ENCODE measurements at places on chromosomes 2 and 18. TPM values are rescaled to one million over a fixed set of nuclear protein-coding genes. Genes with fewer than 3 reads are reported as not detected.

DNA sequence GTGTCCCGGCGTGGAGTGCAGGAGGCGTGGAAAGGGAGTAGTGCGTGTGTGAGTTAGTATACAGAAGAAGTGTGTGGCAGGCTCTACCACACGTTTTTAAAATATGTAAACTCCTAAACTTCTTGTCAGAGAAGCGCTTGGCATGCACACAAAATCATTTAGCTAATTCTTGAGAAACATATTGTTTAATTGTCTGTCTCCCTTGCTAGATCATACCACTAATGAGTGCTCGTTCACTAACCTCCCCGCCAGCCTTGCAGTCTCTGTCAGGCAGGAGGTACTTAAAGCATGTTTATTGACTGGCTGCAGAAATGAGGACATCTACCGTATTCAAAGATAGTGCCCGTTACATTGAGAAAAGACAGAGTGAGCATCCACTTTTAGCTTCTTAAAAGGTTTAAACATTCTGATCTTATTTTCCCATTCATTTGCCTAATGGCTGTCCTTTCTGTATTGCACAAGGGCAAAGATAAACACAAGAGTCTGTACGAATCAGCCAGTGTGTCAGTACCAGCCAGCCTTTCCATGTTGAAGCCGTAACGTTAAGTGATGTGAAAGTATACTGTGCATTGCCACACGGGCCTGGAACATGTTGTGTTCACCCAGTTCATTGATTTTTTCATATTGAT is 41.4 kb downstream of the TRAPPC12 start:
- H3K4me1 ChIP-seq: no peaks in the 10 kb centered on the region
- peaks cover 29% of the 10 kb centered on the region for H3K36me3 ChIP-seq
- no peak overlapping the region for H3K27ac ChIP-seq
- H3K4me3 ChIP-seq: no peak overlapping the region

DNA sequence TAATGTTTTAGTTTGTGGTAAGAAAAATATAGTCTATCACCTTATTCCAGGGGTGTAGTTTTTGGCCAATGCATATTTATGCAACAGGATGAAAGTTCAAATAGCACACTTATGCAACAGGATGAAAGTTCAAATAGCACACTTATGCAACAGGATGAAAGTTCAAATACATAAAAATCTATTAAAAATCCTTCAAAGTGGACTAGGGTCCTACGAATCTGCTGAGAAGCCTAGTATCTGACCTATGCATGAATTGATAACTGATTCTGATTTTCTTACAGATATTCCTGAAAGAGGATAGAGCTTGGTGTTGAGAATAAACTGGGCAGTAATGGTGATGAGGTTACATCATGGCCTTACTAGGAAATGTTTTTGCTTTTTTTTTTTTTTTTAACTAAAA is 2.8 kb downstream of the PECR start:
- no peaks in the 10 kb centered on the region for H3K36me3 ChIP-seq
- no peak for DNase-seq
- H3K4me1 ChIP-seq: no peaks in the 10 kb centered on the region

DNA sequence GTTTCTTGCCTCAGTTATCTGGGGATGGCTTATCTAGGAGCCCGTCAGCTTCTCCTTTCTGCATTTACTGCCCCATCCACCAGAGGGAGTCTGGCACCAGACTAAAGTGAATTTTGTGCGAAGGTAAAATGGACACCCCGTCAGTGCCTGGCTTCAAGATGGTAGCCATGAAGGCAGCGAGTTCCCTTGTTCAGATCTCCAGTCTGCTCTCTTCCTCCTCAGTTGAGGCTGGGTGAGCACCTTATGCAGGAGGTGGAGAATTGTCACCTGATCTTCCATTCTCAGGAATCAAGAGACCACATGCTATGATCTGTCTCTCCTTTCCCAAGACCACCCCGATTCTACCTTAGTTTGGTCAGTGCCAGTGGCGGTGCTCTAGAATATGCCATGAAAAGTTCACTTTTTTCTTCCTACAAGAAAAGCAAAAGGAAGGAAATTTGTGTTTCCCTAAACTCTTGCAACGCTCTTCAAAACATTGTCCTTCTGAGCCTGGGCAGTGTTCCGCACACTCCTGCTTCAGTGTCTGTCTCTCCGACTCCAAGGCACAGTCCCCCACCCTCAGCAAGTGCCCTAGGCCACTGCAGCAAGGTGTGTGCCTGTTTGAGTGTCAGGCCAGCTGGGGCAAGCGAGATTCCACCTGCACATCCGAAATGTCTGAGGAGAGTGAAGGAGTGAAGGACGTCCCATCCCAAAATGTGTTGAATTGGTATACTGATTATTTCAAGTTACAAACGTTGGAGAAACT is 168.6 kb downstream of the SS18 start:
- no peak overlapping the region for H3K4me3 ChIP-seq
- H3K4me1 ChIP-seq: no peaks in the 10 kb centered on the region

- H3K27me3 ChIP-seq: no peaks in the 10 kb centered on the region
- no peaks in the 10 kb centered on the region for H3K4me1 ChIP-seq
- DNase-seq: no peak
- no peak overlapping the region for H3K27ac ChIP-seq
- no peak overlapping the region for H3K4me3 ChIP-seq
These were observed 776 bp upstream of the SPEG start for GRCh38 chr2:219433666-219434467.

Gene NEUROD1
- total RNA-seq: not detected

Gene NCKAP1
- total RNA-seq: 31.9 TPM

Data from right lobe of liver (tissue), 6 donors.